Adrenal gland (tissue), 19 donors: ENCODE measurements at places on chromosomes 7 and 10. TPM values are rescaled to one million over a fixed set of nuclear protein-coding genes. Genes with fewer than 3 reads are reported as not detected.

DNA sequence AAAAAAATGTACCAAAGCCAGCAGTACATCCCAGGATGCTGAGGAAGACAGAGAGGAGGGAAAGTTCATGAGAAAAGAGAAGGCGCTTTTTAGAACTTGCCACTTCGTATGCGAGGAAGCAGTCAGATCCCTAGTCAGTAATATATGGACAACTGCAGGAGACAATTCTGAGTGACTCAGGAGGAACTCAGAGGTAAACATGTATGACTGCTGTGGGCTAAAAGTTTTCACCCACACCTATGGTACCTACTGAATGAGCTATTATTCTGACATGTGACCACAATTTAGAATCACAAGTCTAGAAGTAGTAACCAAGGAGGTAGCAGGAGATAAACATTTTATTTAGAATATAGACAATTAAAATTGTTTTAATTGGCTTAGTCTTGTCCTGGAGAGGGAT is 126.5 kb downstream of the ICA1 start:
- H3K36me3 ChIP-seq = no peaks in the 10 kb centered on the region
- H3K4me3 ChIP-seq = no peak overlapping the region
- no peak overlapping the region for H3K27ac ChIP-seq
- H3K4me1 ChIP-seq = no peaks in the 10 kb centered on the region
- H3K27me3 ChIP-seq = no peaks in the 10 kb centered on the region
- no peak for DNase-seq

DNA sequence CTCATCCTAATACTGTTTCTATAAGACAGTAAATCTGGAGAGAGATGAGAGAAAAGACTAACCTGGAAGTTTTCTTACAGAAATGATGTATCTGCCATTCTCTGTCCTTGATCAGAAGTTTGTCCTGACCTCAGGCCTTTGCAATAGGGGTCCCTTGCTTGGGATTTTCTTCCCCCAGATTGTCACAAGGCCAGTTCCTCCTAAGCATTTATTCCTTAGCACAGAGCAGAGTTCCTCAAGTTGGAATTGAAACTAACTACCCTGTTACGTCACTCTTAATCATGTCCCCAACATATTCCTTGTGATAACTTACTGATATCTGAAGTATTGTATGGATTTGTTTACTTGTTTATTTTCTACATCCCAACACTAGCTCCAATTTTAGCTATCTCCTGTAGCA is 202.1 kb downstream of the COBL start:
- no peaks in the 10 kb centered on the region for H3K36me3 ChIP-seq
- no peak overlapping the region for H3K27ac ChIP-seq
- H3K27me3 ChIP-seq = no peaks in the 10 kb centered on the region
- no peak overlapping the region for H3K4me3 ChIP-seq
- H3K4me1 ChIP-seq = no peaks in the 10 kb centered on the region

GRCh38 chr7:22604246-22604645 is 104.3 kb upstream of the STEAP1B start:
- no peaks in the 10 kb centered on the region for H3K27me3 ChIP-seq
- DNase-seq = no peak
- no peaks in the 10 kb centered on the region for H3K36me3 ChIP-seq
- H3K4me1 ChIP-seq = peaks cover 8% of the 10 kb centered on the region
- no peak overlapping the region for H3K27ac ChIP-seq

The HSPA12A gene
- total RNA-seq = 47.9 TPM

GRCh38 chr10:12663863-12664262 is 314.5 kb downstream of the CAMK1D start:
- no peaks in the 10 kb centered on the region for H3K27me3 ChIP-seq
- no peak for DNase-seq
- H3K36me3 ChIP-seq = no peaks in the 10 kb centered on the region
- H3K27ac ChIP-seq = no peak overlapping the region

The BICC1 gene
- total RNA-seq = 9.9 TPM

DNA sequence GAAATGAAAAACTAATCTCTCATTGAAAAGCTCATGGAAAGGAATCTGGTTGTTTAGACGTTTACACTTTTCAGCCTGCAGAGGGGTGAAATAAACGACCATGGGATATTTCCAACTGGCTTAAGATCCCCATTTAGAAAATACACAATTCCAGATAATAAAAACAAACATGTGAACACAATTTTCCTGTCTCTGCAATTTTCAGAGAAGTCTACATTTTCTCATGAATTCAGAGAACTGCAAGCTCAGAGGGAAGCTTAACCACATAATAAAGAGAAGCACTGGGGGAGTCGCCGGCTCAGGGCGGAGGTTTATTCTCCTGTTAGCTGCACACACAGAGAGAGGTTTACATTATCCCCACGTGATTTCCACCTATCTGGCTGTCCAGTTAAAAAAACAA is 215.2 kb downstream of the FANK1 start:
- no peak overlapping the region for H3K27ac ChIP-seq
- H3K4me3 ChIP-seq = no peak overlapping the region
- H3K36me3 ChIP-seq = no peaks in the 10 kb centered on the region
- H3K27me3 ChIP-seq = no peaks in the 10 kb centered on the region
- no peaks in the 10 kb centered on the region for H3K4me1 ChIP-seq

The POM121C gene
- 19.4 TPM for total RNA-seq

GRCh38 chr7:133061357-133061756 is 20.5 kb downstream of the CHCHD3 start:
- DNase-seq = no peak
- no peak overlapping the region for H3K27ac ChIP-seq
- H3K4me3 ChIP-seq = no peak overlapping the region
- no peaks in the 10 kb centered on the region for H3K36me3 ChIP-seq
- H3K27me3 ChIP-seq = no peaks in the 10 kb centered on the region

DNA sequence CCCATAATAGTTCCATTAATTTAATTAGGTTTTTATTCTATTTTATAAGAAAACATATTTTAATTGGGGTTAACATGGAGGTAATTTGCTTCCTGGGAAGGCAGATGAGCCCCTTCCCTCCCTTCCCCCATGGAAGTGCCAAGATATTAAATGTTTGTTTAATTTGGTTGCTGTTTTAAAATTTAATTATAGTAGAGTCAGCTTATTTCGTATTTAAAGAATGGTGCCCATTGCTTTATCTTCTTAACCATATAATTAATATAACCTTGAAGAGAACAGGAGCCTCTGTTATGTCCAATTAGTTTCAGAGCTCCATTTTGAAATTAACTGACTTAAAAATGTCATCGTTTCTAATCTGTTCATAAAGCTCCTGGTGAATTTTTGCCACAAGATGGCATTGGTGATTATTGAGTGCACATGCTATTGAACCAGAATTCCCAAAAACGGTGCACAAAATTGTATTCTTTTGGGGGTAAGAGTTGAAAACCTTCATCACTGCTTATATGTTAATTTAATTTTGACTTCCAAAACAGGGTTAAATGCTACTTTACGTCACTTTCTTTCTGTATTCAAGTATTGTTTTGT is 26.0 kb downstream of the KLHDC10 start:
- H3K4me1 ChIP-seq = no peaks in the 10 kb centered on the region
- H3K27me3 ChIP-seq = no peaks in the 10 kb centered on the region
- no peak for DNase-seq
- no peaks in the 10 kb centered on the region for H3K36me3 ChIP-seq
- H3K27ac ChIP-seq = no peak overlapping the region

- DNase-seq = peak; percentile 72
- no peaks in the 10 kb centered on the region for H3K4me1 ChIP-seq
- H3K27me3 ChIP-seq = no peaks in the 10 kb centered on the region
- H3K27ac ChIP-seq = no peak overlapping the region
Measured at GRCh38 chr7:29345590-29345989, 151.0 kb downstream of the CHN2 start.
